Activated CD8-positive, alpha-beta memory T cell treated with anti-CD3 and anti-CD28 coated beads for 48 hours (primary cell): ENCODE measurements at places on chromosomes 5 and 9.

DNA sequence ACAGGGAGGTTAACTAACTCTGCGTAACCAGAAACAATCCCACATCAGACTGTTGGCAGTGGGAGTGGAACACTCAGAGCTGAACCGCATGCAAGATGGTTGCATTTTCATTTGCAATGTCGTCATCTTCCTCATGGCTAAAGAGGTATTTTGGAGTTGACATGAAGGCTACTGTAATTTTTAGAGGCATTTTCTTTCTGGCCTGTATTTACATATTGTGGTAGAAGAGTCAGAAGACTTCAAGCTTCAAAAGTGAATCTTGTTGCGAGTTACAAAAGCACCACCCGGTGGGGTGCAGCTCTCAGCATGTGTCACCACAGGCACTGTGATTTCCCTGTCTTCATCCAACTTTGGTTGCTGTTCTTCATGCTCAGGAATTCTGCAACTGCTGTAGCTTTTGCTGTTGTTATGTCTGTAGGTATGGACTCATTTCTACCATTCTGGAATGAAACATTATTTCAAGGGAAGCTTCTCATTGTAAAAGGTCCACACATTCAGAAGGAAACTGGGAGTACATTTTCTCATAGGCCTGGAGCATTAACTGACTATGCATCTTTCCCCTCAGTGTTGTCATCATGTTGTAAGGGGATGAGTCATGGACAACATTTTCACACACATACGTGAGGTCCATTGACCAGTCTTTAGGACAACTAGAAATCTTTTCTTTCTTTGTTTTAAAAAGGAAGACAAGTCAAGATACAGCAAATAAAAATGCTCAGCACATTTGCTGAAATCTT, 35.4 kb upstream of the GDNF start:
- DNase-seq = no peak

GRCh38 chr9:130682421-130683121, 11.0 kb upstream of the EXOSC2 start:
- DNase-seq = no peak

- DNase-seq = no peak
These were observed 2.7 kb upstream of the CARD19 start for GRCh38 chr9:93093127-93093876.

DNA sequence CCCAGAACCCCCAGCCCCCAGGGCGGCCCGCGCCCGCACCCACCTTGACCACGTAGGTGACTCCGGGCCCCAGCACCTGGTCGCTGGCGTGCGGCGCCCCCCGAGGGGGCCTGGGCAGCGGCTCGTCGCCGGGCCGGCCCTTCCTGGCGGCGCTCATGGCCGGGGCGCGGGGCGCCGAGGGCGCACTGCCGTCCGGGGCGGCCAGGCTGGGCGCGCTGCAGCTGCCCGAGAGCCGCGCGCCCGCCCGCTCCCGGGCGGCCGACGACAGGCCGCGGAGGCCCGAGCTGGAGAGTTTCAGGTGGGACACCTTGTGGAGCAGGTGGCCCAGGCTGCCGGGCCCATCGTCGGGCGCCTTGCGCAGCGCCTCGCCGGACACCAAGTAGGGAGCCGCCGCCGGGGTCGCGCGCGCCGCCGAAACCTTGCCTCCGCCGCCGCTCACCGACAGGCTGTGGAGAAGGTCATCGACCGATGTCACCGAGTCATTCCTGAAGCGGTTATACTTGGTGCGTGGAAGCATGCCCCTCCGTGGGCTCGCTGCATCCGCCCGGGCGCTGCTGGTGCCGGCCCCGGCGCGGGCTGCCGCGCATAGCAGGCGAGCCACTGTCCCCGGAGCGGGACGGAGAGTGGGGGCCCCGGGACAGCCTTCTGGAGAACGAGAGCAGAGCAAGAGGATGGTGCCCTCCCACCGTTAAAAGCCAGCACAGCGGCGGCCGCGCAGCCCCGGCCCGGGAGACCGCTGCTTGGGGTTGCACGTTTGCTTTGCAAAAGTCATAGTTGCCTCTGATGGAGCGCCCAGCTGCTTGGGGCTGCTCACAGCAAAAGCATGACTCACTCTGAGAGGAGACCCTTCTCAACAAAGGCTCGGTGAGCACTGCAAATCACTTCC, at the start of gene SHC3:
Gene SHC3, minus strand, starts transcription at position 875 of the 886 bp plus-strand sequence. Its CDS starts 358 bp downstream, at position 517.
- no peak for DNase-seq

DNA sequence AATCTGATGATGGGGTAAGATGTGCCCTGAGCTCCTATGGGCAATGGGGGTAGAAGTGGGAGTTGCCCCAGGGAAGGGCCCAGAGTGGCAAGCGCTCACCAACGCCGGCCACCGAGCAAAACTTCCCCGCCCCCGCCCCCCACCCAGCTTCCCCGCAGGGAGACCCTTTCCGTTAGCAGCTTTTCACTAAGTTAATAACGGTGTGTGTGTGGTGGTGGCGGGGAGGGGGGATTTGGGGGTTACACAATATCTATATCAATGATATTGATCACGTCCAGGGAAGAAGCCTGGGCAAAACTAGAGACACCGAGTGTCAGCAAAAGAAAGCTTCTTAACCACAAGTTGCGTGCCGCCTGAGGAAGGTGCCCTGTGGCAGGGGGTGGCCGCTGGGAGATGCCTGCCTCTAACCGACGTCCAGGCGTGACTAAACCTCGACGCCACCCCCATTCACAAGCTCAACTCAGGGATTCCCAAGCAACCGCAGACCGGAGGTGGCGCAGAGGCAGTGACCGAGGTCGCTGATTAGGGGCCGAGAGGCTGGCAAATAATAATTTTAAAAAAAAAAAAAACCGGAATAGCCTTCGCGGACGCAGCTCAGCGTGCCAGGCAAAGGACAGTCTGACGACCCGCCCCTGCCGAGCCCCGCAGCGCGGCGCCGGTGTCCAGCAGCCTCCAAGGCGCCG, 222.6 kb downstream of the MEF2C start:
- no peak for DNase-seq

GRCh38 chr5:90312027-90312426, 97.5 kb downstream of the CETN3 start:
- no peak for DNase-seq

- no peak for DNase-seq
These were observed 6.6 kb downstream of the EEIG1 start for GRCh38 chr9:127974001-127974768.

DNA sequence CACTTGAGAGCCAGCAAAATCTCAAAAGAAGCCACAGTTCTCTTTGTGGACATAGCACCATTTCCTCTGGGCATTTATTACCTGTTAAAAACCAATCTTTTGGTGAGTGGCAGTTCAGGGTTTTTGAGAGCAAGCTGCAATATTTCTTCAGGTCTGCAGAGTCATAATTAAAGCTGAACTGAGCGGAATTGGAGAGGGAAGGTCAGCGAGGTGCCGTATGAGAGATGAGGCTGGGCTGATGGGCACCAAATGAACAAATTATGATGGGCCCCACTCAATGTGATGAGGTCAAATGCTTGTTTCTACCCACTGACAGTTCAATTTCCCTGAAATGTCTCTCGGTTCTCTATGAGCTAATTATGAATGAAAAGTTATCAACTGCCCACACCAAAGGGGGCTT, 231.9 kb downstream of the AP3B1 start:
- DNase-seq = no peak

GRCh38 chr5:120405286-120405864, 58.7 kb upstream of the PRR16 start:
- DNase-seq = no peak

DNA sequence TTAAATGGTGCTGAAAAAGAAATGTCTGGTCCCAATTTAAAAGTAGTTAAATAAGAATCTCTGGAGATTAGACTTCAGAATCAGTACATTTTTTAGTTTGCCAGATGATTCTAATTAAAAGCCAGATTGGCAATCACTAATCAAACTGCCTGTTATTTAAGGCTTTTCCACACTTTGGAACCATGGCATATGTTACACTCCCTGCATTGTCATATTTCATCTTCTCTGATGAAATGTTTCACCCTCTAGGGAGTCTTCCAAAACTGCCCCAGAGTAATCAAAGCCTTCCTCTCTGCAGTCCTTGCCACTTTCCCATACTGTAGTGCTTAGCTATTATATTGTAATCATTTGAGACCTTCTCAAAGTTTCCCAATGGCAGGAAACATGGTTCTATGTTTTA, 17.5 kb upstream of the OR13C9 start:
- DNase-seq = no peak

DNA sequence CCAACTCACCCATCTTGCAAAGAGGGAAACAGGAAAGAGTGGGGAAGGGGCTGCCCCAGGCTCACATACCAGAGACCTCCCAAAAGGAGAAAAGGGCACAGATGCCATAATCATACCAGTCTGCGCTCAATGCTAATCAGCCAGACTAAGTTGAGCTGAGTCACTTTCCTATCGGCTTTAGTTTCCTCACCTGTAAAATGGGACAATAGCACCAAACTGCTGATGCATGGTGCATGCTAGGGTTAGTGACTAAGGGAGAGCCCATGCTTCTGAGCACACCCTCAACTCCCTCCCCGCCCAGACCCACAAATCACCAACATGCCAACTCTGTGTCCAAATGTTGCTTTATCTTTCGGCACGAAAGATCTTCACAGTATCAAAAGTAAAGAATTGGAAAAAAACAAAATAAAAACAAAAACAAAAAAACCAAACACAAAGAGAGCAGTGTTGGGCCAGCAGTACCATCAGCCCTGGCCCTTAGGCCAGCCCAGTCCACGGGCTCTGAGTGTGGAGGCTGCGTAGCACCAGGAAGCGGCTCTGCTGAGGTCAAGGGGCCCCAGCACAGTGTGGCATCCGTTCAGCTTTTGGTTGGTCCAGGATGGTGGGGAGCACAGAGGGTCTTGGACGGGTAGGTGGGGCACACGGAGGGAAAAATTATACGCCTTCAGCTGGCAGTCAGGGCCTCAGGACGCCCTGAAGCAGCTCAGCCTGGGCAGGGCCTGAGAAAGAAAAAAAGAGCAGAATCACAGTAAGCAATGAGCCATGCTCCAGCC, 2.9 kb upstream of the DDX41 start:
- no peak for DNase-seq

DNA sequence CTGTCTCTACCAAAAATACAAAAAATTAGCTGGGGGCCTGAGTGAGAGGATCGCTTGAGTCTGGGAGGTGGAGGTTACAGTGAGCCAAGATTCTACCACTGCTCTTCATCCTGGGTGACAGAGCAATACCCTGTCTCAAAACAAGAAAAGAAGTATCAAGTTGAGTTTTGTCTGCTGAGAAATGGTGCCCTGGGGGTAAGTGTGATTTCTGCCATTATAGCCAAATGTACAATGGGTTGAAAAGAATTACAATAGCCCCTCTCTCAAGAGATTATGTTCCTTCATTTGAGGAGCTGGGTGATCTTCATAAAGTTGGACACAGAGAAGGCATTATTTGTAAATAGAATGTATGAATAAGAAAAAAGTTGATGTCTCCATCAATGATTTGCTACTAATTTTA, 189.4 kb downstream of the GOLPH3 start:
- DNase-seq = no peak

DNA sequence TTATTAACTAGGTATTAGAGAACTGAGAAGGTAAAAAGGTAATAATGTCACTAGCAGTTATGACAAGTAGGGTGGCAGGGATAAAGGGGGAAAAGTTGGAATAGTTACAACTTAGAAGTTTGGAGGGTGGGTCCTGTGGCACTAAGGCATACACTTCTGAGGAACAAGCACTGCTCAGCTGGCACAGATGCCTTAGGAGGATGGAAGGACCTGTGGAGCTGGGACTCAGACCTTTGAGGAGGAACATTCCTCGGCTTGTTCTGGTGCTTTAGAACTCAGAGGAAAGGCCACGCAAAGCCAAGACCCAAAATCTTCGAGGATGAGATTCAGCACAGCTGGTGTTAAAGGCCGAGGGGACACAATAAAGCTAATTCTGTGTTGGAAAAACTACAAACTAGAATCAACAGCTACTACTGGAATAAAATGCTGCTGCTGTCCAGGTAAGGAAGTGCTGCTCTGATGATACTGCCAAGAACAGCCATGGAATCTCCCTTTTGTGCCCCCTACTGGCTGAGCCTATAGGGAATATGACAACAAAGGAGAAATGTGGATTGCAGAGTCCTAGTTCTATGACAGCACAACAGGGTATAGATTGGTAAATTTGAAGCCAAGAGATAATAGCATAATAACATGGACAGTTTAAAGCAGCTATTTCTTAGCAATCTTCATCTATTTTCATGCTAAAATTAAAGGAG, 126.7 kb downstream of the SLC25A46 start:
- no peak for DNase-seq
